GM12865 (cell line): ENCODE measurements at places on chromosomes 6 and 20.

DNA sequence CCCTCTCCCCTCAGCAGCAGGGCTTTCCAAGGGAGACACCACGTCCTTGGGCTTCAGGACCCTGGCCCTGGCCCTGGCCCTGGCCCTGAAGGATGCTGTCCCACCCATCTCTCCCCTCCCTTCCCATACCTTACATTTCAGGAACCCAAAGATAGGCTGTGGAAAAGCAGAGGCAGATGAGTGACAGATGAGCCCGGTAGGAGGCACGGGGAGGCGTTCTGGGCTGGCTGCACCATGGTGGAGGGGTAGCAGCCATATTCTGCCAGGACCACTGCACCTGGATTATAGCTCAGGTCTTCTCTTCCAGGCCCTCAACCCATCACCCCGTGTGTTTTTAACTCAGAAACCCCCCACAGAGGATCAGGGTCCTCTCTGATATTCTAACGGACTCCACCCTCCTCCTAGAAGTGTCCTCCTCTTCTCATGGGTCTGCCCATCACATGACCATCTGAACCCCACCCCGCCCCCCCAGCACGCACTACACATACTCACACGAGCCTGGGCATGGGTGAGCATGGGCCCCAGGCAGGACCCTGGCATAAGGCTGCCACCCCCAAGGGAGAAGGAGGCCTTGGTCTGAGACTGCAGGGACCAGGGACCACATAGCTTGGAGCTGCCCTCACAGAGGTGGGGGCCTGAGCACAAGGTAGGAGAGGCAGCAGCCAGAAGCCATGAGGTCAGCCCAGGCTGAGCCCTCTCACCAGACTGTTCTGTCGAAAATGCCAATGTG lies 220.8 kb upstream of the CDH4 start:
- DNase-seq, result no peak

DNA sequence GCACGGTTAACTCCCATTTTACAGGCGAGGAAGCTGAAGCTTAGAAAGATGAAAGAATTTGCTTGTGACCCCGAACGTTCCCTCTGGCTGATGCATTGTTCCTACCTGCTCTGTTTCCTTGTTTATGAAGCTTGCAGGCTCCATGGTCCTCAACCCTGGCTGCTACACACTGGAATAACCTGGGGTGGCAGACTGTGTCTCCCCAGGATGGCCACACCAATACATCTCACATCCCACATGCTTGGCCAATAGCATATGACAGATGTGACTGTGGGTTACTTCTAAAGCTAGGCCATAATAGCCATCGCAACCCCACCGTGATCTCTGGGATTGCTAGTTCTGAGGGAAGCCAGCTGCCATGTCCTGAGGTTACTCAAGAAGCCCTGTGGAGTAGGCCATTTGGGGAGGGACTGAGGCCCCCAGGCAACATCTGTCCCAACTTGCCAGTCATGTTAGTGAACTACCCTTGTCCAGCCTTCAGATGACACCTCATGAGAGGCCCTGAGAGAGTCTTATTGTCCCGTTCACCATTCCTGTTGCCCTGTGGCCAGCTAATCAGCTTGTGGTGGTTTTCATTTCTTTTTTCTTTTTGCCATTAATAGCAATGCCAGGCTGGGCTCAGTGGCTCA lies 6.7 kb upstream of the FAM110A start:
- no peak for DNase-seq

DNA sequence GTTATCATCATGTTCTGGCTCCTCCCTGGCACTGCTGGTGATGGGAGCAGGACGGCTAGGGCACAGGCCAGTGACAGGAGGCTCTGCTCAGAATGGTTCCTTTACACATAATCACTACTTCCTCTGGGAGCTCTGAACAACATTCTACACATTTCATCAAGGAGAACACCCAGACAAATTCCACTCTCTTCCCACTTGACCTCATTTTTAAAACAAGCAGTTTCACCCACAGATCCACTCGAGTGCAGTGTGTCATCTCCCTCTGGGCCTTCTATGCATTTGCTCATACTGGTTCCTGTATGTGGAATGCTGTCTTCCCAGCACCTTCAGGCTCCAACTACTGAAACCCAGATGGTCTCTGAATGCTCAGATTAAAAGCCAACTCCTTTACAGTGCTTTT lies 84.8 kb downstream of the ELOVL5 start:
- DNase-seq, result no peak

- DNase-seq, result no peak
These were observed 927.4 kb downstream of the KIF16B start for GRCh38 chr20:15645816-15646215.

DNA sequence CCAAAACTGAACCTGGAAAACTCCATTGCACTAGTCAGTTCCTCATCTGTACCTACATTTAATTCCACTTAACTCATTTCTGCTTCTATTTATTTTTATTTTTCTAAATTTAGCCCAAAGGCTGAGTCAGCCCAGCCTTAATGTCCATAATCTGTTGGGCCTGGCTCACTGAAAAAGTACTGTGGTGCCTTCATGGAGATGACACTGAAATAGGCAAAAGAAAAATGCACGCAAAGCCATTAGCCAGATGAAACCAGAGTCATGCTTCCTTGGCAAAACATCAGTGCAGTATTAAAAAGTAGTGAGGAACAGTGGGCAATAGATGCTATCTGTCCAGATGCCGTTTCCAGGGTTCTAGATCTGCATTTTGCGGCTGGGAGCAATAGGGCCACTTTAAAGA lies 14.7 kb upstream of the PLCB4 start:
- no peak for DNase-seq

DNA sequence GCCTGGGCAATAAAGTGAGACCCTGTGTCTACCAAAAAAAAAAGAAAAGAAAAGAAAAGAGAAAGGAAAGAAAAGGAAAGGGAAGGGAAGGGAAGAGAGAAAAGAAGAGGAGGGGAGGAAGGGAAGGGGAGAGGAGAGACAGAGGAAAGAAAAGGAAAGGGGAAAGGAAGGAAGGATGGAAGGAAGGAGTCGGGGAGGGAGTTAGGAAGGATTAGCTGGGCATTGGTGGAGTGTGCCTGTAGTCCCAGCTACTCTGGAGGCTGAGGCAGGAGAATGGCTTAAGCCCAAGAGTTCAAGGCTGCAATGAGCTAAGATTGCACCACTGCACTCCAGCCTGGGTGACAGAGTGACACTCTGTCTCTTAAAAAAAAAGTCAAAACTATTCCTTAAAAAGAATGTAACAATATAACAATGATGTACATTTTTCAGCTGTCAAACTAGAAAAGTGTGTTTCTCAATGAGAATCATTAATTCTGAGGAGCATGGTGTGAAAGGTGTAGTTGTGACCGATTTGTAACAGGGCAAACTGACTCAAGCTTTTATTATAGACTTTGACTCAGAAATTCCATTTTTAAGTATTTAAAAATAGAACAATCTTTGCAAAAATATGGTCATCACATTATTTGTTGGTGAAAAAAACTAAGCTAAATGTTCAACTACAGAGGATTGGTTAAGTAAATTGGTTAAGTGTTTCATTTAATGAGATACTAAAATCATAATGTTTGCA lies 14.7 kb downstream of the SNRPB start:
- no peak for DNase-seq

- no peak for DNase-seq
These were observed 63.0 kb downstream of the HIVEP1 start for GRCh38 chr6:12075067-12075563.

DNA sequence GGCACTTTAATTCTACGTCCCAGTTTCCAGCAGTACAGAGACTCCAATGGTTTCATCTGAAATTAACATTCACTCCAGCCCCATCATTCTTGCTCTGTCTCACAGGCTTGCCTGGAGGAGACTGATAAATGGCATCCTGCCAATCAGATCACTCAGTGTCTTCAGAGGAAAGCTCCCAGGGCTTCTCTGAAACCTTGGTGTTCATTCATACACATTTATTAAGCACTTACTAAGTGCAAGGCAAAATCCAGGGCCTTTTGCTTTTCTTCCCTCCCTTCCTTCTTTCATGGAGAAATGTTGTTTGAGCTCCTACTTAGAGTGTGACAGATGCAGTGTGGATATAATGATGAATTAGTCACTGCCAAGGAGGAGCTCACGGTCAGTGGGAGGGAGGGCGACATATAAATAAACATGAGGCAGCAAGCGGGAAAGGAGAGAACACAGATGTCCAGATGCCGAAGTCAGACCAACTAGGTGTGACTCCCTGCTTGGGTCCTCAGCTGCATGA lies 106.7 kb upstream of the DTNBP1 start:
- DNase-seq, result no peak

DNA sequence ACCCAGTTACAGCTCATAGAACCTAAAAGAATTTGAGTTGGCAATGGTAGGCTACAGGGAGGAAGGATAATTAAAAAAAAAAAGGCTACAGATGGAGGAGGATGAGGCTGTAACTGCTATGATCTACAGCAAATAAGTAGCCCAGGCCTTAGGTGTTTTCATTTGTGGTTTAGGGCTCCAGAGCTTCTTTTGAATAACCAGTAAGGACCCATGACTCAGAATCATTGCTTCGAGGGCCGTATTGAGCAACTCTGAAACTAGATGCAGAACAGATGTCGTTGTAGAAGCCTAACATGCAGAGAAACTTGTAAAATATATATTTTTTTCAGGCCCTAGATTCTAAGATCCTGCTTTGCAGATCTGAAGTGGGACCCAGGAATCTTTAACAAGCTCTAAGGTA lies 19.0 kb upstream of the ASIP start:
- peak; percentile 29 for DNase-seq

- no peak for DNase-seq
These were observed 171.0 kb upstream of the CITED2 start for GRCh38 chr6:139545206-139546105.

GRCh38 chr20:61941721-61942405 lies 123.8 kb downstream of the TAF4 start:
- no peak for DNase-seq

- DNase-seq, result no peak
These were observed 61.8 kb downstream of the EPM2A start for GRCh38 chr6:145673504-145673903.

DNA sequence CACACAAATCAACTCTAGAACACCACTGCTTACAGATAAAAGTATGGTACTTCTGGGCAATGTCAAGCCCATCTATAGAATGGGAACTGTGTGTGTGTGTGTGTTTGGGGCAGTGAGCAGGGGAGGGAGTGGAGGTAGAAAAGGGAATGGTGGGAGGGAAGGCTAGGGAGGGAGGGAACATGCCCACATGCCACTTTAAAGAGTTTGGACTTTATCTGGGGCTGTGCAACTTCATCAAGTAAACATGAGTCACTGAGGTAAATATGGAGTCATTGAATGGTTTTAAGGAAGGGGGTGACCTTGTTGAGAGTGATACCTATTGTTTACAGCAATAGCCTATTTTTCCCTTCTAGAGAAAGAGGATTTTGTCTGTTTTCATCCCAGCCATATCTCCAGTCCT lies 22.5 kb upstream of the RNGTT start:
- no peak for DNase-seq

GRCh38 chr20:3778976-3779375 lies 2.3 kb downstream of the SPEF1 start:
- no peak for DNase-seq

DNA sequence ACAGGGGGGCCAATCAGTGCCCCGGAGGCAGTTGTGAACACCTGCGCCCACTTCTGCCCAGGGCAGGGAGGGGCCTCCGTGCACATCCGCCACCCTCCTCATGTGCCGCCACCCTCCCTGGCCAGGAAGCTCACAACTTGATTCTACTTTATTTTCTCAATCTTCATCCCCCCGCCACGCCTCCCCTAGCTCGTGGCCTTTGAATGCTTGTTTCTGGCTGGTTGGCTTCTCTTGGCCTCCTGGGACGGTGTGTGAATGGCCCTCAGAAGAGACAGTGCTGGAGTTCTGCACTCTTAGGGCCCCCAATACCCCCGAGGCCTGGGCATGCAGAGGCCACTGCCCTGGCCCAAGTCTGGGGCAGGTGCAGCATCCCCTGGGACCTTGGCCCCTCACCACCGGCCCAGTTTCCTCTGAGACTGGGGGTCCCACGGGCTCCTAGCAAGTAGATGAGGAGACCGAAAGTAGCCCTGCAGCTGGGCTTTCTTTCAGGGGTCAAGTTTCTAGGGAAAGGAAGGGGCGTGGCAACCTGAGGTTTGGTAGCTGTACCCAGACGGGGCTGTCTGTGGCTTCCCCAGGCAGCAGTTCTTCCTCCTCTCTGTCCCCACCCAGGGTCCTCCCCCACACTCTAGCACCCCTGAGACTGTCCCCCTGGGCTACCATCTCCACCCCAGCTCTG lies 1.3 kb downstream of the RGS19 start:
- DNase-seq, result peak; percentile 81

GRCh38 chr6:78253618-78254017 lies 600.8 kb downstream of the MEI4 start:
- peak; percentile 26 for DNase-seq

DNA sequence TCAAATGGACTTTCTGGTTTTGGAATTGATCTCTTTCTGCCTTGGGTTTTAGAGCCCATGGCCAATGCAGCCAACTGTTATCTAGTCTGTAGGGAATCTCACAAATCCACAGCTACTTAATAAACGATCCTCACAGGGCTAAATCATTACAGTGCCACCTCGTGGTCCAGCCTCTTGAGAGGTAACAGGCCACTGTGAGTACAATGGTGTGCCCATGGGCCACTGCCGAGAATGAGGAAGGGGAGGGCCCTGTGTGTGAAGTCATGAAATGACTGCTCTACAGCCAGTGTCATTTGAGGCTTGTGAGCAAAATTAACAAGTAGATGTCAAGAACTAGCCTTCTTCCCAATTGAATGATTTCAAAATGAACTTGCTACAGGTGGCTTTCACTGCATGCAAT lies 54.3 kb upstream of the GMPR start:
- DNase-seq, result peak; percentile 82

GRCh38 chr20:57432862-57433491 lies 41.8 kb downstream of the RBM38 start:
- peak; percentile 93 for DNase-seq

DNA sequence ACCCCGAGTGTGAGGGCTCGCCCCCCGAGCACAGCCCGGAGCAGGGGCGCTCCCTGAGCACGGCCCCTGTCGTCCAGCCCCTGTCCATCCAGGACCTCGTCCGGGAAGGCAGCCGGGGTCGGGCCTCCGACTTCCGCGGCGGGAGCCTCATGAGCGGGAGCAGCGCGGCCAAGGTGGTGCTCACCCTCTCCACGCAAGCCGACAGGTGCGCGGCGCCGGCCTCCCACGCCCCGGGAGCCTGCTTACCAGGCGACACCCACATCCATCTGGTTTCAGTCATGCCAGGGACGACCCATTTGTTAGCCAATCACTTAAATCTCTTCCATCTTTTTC lies 73.5 kb upstream of the PBOV1 start:
- DNase-seq, result no peak

- no peak for DNase-seq
These were observed 28.9 kb downstream of the ASIP start for GRCh38 chr20:34269996-34270627.

- DNase-seq, result no peak
These were observed 45.2 kb downstream of the KIF16B start for GRCh38 chr20:16528078-16528477.

DNA sequence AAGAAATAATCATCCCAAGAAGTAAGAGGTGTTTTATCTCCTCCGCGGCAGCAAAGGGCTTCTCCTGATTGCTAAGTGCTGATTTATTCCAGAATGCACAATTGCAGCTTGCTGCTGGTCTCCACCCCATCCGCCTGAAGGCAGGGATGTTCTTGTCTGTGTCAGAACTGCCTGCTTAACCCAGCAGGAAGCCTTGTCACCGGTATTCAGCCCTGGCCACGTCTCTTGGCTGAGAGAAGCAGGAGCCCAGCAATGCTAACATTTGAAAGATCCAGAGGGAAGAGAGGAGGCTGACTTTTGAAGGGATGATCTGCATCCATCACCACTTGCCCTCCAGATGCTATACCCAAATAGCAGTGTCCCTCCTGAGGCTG lies 4.2 kb downstream of the SCML4 start:
- DNase-seq, result no peak
